ENCODE measurements at places on chromosomes 7 and 10.

DNA sequence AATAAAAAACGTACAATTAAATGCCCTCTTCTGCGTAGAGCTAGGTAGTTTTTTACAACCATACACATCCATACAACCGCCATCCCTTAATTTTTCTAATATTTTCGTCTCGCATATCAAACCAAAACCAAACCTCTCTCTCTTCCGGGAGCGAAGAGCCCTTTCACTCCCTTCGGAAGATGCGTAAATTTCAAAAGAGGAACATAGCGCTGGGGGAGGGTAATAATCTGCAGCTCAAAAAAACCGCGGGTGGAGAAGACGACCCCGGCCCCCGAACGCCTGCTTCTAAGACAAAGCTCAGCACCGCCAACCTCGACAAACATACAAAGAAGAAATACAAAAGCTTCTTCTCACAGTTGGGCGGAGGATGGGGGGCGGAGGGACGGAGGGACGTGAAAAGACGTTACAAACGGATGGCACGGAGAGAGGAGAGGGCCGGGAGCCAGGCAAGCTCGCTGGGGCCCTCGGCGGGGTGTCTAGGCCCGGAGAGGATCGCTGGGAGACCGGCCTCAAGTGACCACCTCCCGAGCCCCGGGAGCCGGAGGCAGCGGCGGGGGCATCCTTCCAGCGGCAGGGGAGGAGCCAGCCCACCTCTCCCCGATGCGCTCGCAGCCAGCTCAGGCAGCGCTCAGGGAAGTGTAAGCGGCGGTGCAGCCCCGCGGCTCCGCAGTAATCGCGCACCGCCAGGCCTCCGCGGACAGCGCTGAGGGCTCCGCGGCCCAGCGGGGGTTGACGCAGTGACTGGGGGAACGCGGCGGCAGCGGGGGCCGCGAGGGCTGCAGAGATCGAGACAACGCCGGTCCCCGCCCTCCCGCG lies 851 bp downstream of the MKRN1 start:
- DNase-seq = no peak

DNA sequence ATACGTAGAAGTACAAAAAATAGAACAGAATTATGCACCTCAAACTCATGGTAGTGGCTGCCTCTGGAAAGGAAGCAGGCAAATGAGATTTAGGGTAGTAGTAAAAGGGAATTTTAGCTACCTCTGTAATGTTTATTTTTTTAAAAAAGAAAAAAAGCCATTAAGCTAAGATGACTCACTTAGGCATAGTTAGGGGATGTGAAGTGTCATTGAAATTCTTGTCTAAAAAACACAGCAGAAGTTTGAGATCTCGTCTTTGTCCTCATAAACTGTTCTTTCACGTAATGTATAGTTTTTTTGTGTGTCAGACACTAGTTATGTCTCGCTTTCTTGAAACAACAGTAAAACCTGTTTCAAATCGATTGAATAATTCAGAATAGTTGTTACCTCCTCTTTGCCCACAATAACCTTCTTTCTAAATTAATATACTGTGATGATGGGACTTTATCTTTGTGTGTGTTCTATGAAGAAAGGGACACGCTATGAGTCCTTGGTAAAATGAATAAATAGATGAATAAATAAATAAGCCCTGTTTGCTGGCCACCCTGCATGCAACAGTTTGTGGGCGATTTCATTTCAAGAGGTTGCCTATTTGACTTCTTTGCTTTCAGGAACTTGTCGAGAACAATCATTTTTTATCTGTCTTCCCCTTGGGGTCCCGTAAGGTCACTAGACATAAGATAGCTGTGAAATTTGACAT lies 14.5 kb upstream of the FBXW4 start:
- no peak for DNase-seq

DNA sequence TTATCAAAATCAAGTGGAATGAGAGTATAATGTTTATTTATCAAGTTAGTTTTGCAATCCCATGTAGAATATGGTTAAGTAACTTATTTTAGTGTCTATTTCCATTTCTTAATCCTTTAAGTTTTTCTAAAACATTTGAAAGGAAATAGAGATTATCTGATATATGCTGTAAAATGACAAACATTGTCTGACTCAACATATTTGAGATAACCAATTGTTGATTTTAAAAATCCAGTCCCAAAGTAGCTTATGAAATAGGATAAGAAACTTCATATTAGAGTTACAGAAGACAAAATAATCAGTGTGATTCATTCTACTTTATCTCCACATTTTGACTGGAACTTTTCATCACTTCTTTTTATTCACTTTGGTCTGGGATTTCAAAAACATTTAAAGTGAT lies 38.7 kb upstream of the CDK1 start:
- no peak for DNase-seq

GRCh38 chr7:1925349-1925748 lies 255.3 kb downstream of the ELFN1 start:
- DNase-seq = no peak

DNA sequence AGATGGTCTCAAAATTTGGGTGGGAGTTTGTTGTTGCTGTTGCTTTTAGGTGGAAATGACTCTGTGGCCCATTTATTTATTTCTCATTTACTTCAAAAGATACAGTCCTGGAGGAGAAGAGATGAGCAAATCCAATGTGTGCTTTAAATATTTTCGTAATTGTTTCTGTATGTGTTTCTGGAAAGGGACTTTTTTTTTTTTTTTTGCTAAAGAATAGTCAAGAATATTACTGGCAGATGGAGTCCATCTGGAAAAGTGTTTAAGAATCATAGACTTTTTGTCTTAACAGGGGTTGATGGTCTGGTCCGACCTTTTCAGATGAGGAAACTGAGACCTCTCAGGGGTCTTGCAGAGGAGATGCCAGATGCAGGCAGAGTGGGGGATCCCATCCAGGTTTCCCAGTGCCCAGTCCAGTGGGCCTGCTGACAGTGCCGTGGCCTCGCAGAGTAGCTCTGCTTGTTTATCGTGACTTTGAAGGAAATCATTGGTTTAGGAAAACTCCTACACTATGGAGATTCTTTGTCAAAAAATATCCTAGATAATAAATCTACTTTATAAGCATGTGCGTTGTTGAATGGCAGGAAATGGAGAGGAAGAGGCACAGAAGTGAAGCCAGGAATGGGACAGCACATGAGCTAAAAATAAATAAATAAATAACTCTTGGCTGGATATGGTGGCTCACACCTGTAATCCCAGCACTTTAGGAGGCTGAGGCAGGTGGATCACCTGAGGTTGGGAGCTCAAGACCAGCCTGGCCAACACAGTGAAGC lies 164.3 kb upstream of the SVIL start:
- no peak for DNase-seq

DNA sequence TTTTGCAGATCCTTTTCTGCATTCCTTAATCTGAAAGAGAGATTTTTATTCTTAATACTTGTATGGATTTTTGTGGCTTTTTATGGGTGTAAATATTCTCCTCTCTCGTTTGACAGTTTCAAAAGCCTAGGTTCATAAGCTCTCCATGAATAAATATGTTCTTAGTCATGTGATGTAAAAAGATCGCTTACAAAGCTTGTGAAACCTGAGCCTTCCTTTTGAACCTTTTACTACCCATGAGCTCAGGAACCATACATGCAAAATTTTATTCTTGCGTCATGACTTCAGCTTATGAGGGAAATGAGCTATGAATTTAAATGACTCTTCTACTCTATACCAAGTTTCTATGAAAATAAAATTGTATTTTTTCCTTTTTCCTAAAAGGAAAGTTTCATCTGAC lies 98.7 kb downstream of the POLL start:
- no peak for DNase-seq

- no peak for DNase-seq
Measured at GRCh38 chr10:95333997-95334804, 43.4 kb upstream of the PDLIM1 start.

DNA sequence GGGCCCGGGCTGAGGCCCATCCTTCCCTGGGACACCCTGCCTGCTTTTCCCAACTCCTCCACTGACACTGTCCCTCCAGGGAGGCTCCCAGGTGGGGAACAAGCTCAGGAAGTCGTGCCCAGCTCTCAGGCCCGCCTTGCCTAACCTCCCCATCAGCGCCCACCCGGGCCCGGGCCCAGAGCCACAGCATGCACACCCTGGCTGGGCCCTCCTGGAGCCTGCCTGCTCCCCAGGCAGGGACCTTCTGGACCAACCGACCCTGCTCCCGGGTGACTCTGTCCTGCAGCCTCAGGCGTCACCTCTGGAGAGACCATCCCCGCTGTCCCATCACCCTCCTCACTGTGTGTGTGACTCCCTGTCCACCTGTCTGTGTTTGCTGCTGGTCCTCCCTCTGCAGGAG lies 1.8 kb upstream of the TMEM184A start:
- DNase-seq = no peak

DNA sequence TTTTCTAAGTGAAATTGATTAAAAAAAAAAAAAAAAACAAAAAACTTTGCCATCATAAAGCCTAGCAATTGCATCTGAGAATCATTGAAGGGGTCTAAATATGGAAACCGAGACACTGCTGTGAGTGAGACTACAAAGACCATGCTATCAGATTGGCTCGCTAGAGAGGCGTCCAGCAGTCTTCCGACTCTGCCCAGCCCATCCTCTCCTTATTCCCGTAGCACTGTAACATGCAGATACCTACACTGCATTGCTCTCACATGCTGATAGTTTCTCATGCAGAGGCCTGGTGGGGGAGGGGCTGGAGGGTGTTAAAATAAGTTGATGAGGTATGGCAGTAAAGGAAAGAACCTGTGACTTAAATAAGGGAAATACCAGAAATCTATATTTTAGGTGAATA lies 130.7 kb downstream of the NRF1 start:
- no peak for DNase-seq

DNA sequence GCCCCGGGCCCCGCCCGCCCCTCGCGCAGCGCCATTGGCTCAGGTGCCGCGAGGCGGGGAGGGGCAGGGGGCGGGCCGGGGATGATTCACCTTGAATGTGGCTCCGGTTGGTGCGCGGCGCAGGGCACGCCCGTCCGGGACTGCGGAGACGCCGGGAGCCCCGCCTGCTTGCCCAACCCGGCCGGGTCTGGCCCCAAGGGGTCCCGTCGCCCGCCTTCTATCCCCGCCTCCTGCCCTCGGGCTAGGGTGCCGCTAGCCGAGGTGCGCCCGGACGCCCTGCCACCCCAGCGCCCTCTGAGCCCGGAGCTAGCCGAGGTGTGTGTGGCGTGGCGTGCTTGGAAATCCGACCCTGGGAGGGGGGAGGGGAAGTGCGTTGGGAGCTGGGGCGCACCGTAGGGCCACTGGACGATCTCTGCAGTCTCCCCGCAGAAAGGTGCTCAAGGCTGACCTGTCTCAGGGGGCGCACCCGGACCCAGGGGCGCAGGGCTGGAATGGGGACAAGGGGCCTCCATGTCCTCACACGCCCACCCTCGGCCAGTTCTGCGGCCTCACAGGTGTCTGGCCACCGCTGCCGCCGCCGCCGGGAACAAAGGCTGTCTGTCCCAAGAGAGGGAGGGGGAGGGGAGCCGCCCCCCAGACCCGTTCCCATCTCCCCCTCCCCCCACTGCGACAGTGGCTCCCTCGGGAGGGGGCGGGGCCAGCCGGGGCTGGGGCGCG lies 168.9 kb downstream of the NRF1 start:
- peak; percentile 63 for DNase-seq

DNA sequence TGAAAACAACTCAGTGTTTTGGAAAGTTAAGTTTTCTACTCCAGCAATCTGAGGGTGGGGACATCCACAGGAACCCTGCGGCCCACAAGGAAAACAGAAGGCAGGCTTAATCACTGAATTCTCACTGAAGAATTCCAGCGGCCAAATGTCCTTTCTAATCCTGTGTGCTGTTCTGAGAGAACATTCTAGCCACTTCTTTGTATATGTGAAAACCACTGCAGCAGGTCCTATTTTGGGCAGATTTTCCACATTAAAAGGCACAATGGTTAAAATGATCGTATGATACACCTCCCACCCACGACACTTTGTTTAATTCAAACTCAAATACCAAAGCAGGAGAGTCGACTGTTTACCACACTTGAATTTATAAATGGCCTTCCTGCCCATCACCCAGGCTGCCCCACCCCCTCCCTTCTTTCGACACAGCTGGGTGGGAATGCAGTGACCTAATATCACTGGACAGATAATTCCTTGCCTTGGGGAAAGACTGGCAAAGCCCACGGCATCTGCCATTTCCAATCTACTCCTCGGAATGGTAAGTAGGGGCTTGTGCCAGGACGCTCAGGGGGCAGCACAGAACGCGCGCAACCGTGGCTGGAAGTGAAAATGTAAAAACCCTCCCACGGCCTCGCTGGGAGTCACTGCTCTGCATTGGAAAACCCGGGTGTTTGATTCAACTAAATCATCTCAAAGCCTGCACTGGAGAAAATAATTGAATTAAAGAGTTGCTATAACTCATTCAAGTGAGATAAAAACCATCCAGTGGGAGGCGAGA lies 67.0 kb downstream of the CTBP2 start:
- DNase-seq = no peak

DNA sequence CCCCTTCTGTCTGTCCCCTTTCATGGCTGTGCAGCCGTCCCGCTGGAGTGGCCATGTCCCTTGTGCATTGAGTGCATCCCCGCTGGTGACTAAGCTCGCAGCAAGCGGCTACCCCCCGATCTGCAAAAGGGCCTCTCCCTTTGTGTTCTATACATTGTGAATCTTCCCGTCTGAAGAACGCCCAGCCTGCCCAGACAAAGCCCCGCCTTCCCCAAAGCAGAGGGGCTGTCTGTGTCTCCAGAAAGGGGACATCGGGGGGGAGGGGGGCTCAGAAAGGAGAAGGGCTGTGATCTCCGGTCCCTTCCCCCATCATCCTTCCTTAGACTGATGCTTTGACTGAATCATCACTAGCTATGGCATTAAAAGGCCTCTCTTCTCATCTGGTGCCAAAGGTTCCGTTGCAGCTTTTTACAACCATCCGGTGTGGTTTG lies 11.9 kb downstream of the NPTX2 start:
- DNase-seq = no peak

DNA sequence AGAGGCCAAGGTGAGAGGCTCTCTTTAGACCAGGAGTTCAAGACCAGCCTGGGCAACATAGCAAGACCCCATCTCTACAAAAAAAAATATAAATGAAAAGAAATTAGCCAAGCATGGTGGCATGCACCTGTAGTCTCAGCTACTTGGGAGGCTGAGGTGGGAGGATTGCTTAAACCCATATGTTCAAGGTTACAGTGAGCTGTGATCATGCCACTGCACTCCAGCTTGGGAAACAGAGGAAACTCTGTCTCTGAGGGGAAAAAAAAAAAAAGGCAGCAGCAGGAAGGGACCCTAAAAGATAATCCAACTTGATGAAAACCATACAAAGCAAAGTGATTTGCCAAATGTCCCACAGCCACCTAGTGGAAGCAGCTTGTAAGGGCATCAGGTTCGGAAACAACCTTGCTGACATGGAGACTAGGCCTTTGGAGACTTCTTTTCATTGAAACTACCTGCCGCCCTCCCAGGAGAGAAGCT lies 15.6 kb upstream of the PBLD start:
- DNase-seq = no peak

Measured in activated CD8-positive, alpha-beta memory T cell treated with anti-CD3 and anti-CD28 coated beads for 48 hours (primary cell).